ENCODE measurements at places on chromosomes 1 and 21.

DNA sequence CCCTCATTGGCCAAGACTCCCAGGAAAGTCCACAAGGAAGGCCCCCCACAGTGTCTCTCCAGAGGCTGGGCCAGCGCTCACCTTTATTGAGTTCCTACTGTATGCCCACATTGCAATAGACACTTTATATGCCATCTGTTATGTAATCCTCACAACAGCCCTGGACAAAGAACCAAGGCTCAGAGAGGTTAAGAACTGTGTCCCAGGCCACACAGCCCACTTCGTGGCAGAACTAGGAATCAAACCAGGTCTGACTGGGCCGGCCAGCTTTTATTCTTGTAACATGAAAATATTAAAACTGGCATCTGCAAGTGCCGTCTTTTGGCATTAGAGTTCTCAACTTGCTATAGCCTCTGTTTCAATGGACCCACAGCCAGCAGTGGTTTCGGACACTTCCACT is 4.5 kb downstream of the CTRC start:
- DNase-seq = no peak

DNA sequence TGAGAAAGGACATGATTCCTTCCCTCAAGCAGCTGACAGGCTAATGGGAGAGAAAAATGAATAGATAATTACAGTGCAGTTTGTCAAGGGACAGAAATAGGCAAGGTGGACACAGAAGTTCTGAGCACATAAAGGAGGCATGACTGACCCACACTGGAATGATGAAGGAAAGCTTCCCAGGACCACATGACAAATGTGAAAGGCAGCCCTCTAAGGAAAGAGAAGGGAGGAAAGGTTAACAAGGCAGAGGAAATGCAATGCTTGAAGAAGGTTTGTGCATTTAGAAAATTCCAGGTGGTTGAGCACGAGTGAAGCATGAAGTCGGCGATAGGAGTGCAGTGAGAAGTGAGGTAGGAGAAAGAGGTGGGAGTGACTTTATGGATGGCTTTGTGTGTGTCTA is 37.4 kb downstream of the LAMC2 start:
- no peak for DNase-seq

- DNase-seq = no peak
These were observed 14.1 kb downstream of the PLEKHM2 start for GRCh38 chr1:15698201-15698600.

GRCh38 chr1:14737561-14738094 is 139.1 kb downstream of the KAZN start:
- no peak for DNase-seq

GRCh38 chr21:16504766-16505165 is 775.0 kb downstream of the USP25 start:
- no peak for DNase-seq

DNA sequence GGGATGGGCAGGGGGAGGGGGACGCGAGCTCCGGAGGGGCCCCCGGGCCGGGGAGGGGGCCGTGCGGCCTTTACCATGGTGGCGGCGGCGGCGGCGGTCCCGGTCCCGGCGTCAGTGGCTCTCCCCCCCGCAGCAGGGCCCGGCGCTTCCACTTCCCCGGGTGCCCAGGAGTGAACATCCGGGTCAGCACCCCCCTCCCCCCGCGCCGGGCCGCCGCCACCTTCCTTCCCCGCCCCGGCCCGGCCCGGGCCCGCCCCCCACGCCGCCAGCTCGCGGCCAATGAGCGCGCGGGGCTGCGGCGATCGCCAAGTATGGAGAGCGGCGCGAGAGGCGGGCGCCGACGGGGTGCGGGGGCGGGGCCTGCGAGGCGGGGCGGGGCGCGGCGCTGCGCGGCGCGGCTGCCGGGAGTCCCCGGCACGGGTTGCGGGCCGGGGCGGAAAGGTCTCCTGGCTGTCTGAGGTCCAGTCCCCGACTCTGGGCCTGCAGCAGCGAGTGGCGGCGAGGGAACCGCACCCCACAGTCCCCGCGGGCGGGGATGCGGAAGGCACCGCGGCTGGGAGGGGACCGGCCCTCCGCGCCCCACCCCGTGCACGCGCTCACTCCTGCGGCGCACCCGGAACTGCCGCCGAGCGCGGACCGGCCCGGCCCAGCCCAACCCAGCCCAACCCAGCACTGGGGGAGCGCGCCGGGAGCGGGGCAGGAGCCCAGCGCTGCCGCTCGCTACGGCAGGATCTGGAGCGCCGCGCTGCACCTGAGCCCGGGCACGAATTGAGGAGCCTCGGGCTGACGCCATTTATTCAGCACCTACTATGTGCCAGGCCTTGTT is at the start of gene CAPZB:
Gene CAPZB (minus strand): TSS at position 178 of the 826 bp plus-strand sequence. CDS start 101 bp downstream, at position 77.
- peak; percentile 94 for DNase-seq

DNA sequence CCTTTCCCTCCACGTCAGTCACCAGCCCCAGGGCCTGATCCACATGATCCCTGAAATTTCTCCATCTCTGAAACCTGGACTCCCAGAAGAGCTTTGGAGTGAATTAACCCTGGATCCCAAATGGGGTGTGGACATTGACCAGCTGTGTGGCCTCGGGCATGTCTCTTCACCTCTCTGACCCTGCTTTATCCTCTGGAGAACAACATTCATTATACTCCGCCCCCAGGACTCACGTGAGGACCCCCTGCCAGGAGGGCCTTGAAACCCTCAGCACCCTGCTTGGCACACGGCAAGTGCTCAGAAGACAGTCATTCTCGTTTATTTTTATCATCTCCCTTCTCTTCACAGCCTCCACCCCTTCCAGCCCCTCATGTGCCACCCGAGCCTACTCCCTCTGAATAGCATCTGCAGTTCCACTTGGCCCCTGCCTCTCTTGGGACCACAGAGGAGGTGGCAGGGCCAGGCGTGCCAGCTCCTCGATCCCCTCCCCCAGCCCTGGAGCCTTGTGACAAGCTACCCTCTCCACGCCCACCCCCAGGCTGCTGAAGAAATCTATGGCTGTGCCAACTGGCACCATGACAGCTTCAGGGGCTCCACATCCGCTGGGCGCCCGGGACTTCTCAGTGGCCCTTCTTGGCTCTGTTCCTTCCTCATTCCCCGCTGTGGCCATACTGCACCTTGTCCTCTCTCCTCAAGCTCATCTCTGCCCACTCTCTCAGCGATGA is 18.0 kb downstream of the ADGRB2 start:
- no peak for DNase-seq

DNA sequence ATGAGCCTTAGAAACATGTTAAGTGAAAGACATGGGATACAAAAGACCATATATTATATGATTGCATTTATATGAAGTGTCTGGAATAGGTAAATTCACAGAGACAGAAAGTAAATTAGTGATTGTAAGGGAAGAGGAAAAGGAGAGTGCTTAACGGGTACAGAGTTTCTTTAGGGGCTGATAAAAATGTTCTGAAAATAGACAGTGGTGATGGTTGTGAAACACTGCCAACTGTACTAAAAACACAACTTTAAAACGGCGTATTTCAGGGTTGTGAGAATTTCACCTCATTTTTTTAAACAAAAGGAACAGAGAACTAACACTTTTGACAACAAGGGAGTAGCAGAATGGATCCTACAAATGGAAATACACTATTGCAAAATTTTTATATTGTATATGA is 13.4 kb downstream of the COP1 start:
- DNase-seq = no peak

GRCh38 chr1:90715309-90715708 is 1.8 kb downstream of the BARHL2 start:
- DNase-seq = no peak

- no peak for DNase-seq
These were observed 751.3 kb upstream of the NEGR1 start for GRCh38 chr1:73033640-73034039.

GRCh38 chr1:192147696-192148095 is 10.6 kb upstream of the RGS18 start:
- DNase-seq = no peak

- DNase-seq = no peak
These were observed 642.0 kb upstream of the PTBP2 start for GRCh38 chr1:96079581-96079980.

- DNase-seq = no peak
These were observed 33.8 kb downstream of the HHAT start for GRCh38 chr1:210362526-210362925.

- DNase-seq = no peak
These were observed 2.6 kb upstream of the TENT5B start for GRCh38 chr1:27015260-27015659.

GRCh38 chr21:29376556-29376955 is 77.8 kb downstream of the BACH1 start:
- DNase-seq = peak; percentile 30

- DNase-seq = no peak
These were observed 15.6 kb upstream of the TACSTD2 start for GRCh38 chr1:58592522-58593134.

DNA sequence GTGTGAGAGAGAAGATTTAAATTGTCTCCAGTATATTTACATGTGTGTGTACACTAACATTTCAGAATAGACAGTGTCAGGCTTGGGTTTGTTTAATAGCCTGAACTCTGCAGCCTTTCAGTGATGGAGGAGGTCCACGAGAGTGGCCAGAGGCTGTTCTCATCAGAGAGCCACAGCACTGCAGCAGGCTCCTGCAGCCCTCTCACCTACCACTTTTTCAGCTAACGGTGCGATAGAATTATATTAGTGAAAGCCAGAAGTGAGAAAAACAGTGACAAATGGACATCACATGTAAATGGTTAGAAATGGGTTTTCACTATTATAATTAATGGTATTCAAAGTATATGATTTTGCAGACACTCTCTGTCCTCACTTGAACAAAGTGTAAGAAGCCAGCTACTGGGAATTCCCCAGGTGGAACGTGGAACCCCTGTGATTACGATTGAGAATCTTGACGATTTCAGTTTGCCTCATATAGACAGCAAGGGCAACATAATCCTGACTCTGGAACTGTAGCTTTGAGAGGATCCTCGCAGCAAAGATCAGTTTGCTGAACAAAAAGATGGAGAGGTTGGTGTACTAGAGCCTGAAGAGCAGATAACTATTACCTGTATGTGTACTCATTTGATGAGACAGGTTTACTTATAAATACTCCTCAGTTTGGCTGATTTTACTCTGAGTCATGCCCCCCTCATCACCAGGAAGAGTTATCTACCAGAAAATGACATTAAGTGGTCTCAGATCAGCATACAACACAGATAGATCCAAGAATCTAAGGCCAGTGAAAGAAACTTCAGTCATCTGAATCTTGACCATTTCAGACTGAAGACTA is 31.4 kb downstream of the IFI16 start:
- no peak for DNase-seq

DNA sequence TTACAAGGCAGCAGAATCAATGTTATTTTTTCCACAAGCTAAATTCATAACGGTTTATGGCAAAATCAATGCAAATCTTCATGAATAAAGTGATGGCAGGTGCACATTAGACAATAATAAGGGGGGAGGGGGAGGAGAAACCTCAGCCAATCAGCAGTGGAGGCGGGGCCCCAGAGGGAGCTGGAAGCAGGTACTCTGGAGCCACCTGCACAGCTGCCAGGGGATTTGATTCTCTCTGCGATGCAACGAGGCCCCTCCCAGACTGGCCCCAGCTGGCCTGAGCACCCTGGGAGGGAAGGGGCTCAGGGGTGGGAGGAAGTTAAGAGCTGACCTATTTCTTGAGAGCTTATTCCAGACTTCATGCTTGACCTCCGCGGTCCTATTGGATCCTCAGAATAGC is 127.8 kb upstream of the IGSF21 start:
- no peak for DNase-seq

- no peak for DNase-seq
These were observed 19.1 kb downstream of the NPPA start for GRCh38 chr1:11828511-11828910.

- no peak for DNase-seq
These were observed 7.2 kb upstream of the TACSTD2 start for GRCh38 chr1:58584082-58584895.

- no peak for DNase-seq
These were observed 14.0 kb upstream of the UMODL1 start for GRCh38 chr21:42056996-42057689.

DNA sequence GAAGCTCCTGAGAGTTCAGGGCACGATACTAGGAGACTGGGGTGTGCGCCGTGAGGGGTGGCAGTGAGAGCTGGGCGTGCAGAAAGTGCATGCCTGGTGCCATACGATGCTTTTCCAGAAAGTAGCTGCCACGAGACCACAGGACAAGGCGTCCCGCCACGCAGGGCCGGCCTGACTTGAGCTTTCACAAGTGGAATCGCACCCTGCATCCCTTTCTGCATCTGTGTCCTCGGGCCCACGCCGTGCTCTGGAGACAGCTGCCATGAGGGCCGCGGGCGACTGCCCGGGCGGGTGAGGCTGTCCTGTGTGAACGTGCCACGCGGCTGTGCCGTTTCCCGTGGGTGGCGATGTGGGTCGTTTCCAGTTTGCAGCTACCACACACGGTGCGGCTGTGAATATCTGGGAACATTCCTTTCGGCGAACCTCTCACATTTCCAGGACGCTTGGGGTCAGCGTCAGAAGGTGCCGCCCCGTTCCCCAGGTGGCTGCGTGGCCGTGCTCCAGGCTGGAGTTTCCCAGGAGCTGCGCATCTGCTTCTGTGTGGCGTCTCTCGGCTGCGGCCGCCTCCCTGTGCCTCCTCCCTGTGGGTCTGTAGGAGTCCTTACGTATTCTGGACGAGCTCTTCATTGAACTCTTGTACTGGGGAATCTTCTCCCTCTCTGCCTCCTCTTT is 1.0 kb upstream of the PERM1 start:
- no peak for DNase-seq

GRCh38 chr1:202207292-202207691 is 13.7 kb downstream of the LGR6 start:
- no peak for DNase-seq

- no peak for DNase-seq
These were observed 243.9 kb downstream of the KAZN start for GRCh38 chr1:14842361-14842760.

GRCh38 chr21:44614161-44614631 is 2.3 kb downstream of the KRTAP10-8 start:
- no peak for DNase-seq

DNA sequence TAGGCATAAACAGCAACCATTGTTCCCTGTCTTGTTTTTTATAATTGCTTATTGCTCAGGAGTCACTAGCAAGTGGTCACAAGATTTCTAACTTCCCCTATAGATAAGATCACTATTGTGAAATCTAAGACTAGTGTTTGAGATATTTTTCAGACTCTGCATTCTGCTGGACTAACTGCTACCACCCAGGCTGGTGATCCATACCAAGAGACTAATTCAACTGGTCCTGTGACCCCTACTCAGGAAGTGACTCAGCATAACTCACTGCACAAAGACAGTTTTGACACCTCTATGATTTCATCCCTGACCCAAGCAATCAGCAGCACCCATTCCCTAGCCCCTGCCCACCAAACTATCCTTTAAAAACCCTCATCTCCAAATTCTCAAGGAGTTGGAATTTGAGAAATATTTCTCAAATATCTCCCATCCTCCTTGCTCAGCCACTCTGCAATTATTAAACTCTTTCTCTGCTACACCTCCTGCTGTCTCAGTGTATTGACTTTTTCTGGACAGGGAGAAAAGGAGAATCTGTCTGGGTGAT is 52.7 kb downstream of the TRIM33 start:
- no peak for DNase-seq
